ENCODE measurements at places on chromosomes 3 and 15. TPM values are rescaled to one million over a fixed set of nuclear protein-coding genes. Genes with fewer than 3 reads are reported as not detected.

Gene HDDC3
- total RNA-seq, result 22.9 TPM

Gene MORF4L1
- total RNA-seq, result 274 TPM

Gene C3orf80
- total RNA-seq, result not detected

Gene CCDC13
- 0.60 TPM for total RNA-seq

Gene DGKG
- total RNA-seq, result not detected

Gene GALK2
- 23.4 TPM for total RNA-seq

Gene IQCH
- 0.89 TPM for total RNA-seq

Gene CASR
- not detected for total RNA-seq

Gene SLC27A2
- 9.9 TPM for total RNA-seq

Gene TRPM1
- not detected for total RNA-seq

GRCh38 chr15:43220991-43221403, at the start of gene EPB42:
EPB42 (minus strand) TSS chr15:43221018; CDS start chr15:43220825, 193 bp downstream.
- no peak within 1 kb of the TSS for H3K27ac ChIP-seq
- peaks cover 19% of the 10 kb centered on the region for H3K27me3 ChIP-seq
- no peak within 1 kb of the TSS for H3K4me3 ChIP-seq
- H3K4me1 ChIP-seq, result peaks cover 4% of the 10 kb centered on the region

DNA sequence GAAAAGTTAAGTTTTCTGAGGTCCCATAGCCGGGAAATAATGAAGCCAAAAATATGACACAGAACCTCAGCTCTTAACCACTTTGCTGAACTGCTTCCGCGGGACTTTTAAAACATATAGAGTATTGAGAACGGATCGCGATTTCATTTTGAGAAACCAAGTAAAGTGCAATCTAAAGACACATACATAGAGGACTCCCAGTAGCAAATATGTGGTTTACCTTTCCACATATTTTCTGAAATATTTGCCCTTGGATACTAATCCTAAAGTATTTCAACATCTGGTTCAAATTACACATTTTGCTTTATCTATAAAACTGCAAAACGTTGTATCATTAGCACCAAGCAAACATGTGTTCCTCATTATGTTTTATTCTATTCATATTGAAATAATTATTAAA, 776.5 kb downstream of the ROBO2 start:
- H3K27ac ChIP-seq, result no peak overlapping the region
- no peak overlapping the region for H3K4me3 ChIP-seq
- no peaks in the 10 kb centered on the region for H3K36me3 ChIP-seq
- no peaks in the 10 kb centered on the region for H3K4me1 ChIP-seq
- no peaks in the 10 kb centered on the region for H3K27me3 ChIP-seq

GRCh38 chr15:38547255-38547997, 17.2 kb downstream of the RASGRP1 start:
- peak overlapping the region; percentile 33 for H3K27ac ChIP-seq
- no peak for DNase-seq
- H3K4me1 ChIP-seq, result peaks cover 78% of the 10 kb centered on the region
- H3K36me3 ChIP-seq, result peaks cover 81% of the 10 kb centered on the region

DNA sequence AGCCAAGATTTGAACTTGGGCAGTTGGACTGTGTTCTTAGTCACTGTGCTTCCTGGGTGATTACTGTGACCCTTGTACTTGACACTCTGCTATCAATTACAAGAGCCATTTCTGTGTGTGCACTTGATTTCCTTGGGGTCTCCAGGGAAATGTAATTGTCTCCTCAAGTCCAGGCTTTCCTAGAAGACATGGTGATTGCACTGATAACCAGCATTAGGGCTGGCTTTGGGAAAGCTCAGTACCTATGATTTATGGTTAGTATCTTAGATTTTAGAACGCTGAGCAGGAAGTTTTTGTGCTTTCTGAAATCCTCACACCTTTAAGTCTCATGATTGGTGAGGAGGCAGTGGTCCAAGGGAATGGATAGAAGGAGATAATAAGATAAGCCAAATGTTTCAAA, 1.6 kb upstream of the CLDN11 start:
- no peak overlapping the region for H3K4me3 ChIP-seq
- DNase-seq, result no peak
- no peak overlapping the region for H3K27ac ChIP-seq
- peaks cover 3% of the 10 kb centered on the region for H3K36me3 ChIP-seq

DNA sequence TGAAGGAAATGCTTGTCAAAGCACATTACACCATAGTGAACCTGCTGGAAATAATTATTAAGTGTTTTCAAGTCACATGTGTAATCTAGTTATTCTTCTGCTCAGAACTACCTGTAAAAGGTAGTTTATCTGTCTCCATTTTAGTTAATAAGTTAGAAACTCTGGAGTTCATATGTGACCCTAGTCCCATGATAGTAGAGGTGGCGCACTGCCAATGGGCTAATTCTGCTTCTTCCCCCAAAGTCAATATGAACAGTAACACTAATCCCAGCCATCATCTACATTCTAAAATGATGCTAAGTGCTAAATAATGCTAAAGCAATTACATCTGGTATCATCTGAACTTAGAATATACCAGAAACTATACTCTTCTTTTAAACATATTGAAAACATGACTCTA, 361.0 kb upstream of the NECTIN3 start:
- no peaks in the 10 kb centered on the region for H3K36me3 ChIP-seq
- no peak overlapping the region for H3K4me3 ChIP-seq
- no peak overlapping the region for H3K27ac ChIP-seq
- H3K27me3 ChIP-seq, result peaks cover 2% of the 10 kb centered on the region

DNA sequence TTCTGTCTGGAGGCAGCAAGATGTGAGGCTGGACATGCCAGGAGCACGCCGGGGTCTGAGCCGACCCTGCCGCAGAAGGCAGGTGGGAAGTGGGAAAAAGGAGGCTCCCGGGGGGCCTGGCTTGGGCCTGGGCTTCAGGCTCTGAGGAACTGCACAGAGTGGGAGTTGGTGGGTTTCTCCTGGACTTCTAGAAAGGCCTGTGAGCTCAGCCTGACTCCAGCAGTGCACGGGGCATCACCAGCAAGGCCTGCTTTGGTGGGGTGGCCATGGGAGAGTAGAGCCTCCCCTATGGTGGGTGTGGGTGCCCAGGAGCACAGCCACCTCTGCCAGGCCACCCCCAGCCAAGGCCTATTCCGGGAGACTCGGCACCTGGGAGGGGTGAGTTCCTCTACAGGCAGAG, 18.1 kb upstream of the SLC41A3 start:
- H3K27me3 ChIP-seq, result no peaks in the 10 kb centered on the region
- H3K36me3 ChIP-seq, result no peaks in the 10 kb centered on the region
- no peak overlapping the region for H3K4me3 ChIP-seq
- no peak for DNase-seq

GRCh38 chr3:16298891-16299290, 33.9 kb downstream of the OXNAD1 start:
- peaks cover 86% of the 10 kb centered on the region for H3K36me3 ChIP-seq
- peaks cover 89% of the 10 kb centered on the region for H3K4me1 ChIP-seq
- DNase-seq, result no peak
- H3K27ac ChIP-seq, result peak overlapping the region; percentile 92

GRCh38 chr3:45387636-45388348, 584 bp upstream of the LARS2 start:
- no peak for DNase-seq
- H3K4me1 ChIP-seq, result peaks cover 25% of the 10 kb centered on the region
- peaks cover 19% of the 10 kb centered on the region for H3K27me3 ChIP-seq
- peak overlapping the region; percentile 96 for H3K4me3 ChIP-seq
- peak overlapping the region; percentile 92 for H3K27ac ChIP-seq

DNA sequence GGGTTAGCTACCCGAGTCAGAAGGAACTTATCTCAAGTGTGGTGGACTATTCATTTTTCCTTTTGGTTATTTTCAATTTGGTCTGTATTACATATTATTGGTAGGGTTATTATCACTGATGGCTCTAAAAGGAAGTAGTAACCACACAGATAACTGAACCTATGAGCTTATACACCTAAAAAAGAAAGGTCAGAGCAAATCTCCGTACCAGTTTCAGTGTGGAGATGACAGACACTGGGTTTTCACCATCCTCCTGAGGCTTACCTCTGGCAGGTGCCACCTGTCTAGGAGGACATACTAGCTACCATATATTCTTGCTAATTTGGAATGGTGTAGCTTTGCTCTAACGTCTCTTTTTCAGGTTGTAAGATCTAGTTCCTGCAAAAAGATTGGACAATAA, 10.2 kb downstream of the GAP43 start:
- no peak overlapping the region for H3K27ac ChIP-seq
- no peak for DNase-seq
- no peak overlapping the region for H3K4me3 ChIP-seq
- H3K36me3 ChIP-seq, result peaks cover under 1% of the 10 kb centered on the region
- peaks cover 4% of the 10 kb centered on the region for H3K27me3 ChIP-seq

DNA sequence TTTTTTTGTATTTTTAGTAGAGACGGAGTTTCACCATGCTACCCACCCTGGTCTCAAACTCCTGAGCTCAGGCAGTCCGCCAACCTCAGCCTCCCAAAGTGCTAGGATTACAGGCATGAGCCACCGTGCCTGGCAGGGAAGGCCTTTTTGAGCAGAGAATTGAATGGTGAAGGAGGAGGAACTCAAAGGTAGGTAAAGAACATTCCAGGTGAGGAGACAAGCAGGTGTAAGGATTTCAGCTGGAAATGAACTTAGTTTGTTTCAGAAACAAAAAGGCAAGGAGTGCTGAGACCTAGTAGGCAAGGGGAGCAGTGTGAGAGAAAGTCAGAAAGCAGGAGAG, 2.5 kb downstream of the TICRR start:
- H3K36me3 ChIP-seq, result peaks cover 38% of the 10 kb centered on the region
- H3K4me1 ChIP-seq, result peaks cover 42% of the 10 kb centered on the region
- no peak for DNase-seq
- H3K4me3 ChIP-seq, result peak overlapping the region; percentile 85
- peaks cover 2% of the 10 kb centered on the region for H3K27me3 ChIP-seq

GRCh38 chr3:11661052-11661656, 17.4 kb upstream of the VGLL4 start:
- no peaks in the 10 kb centered on the region for H3K27me3 ChIP-seq
- no peaks in the 10 kb centered on the region for H3K4me1 ChIP-seq
- no peaks in the 10 kb centered on the region for H3K36me3 ChIP-seq
- no peak overlapping the region for H3K27ac ChIP-seq
- H3K4me3 ChIP-seq, result no peak overlapping the region

DNA sequence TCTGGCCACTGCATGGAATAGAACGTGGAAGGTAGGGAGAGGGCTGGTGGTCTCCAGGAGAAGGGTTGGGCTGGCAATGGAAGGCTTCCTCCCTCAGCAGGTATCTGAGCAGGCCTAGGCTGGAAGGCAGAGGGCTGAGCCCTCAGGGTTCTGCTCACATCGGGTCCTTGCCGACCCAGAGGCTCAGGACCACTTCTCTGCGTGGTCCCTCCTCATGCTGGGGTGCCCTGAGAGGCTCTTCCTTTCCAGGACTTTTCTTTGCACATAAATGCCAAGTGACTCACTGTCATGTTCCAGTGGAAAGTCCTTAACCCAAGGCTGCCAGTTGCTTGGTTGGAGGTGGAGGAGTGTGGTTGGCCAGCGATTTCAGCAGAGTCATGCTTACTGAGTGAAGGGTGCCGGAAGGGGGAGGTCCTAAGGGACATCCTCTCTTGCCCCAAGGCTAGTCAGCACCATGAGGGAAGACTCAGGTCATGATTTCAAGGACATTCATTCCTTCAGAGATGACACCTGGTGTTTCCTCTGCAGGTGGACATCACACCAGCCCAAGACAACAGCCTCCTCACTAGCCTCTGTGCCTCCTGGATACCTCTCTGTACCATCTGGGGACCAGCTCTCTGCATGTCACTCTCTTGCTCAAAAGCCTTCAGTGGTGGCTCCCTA, 8.2 kb downstream of the SLC6A6 start:
- peaks cover 22% of the 10 kb centered on the region for H3K36me3 ChIP-seq
- H3K27me3 ChIP-seq, result no peaks in the 10 kb centered on the region
- H3K4me1 ChIP-seq, result peaks cover 44% of the 10 kb centered on the region

DNA sequence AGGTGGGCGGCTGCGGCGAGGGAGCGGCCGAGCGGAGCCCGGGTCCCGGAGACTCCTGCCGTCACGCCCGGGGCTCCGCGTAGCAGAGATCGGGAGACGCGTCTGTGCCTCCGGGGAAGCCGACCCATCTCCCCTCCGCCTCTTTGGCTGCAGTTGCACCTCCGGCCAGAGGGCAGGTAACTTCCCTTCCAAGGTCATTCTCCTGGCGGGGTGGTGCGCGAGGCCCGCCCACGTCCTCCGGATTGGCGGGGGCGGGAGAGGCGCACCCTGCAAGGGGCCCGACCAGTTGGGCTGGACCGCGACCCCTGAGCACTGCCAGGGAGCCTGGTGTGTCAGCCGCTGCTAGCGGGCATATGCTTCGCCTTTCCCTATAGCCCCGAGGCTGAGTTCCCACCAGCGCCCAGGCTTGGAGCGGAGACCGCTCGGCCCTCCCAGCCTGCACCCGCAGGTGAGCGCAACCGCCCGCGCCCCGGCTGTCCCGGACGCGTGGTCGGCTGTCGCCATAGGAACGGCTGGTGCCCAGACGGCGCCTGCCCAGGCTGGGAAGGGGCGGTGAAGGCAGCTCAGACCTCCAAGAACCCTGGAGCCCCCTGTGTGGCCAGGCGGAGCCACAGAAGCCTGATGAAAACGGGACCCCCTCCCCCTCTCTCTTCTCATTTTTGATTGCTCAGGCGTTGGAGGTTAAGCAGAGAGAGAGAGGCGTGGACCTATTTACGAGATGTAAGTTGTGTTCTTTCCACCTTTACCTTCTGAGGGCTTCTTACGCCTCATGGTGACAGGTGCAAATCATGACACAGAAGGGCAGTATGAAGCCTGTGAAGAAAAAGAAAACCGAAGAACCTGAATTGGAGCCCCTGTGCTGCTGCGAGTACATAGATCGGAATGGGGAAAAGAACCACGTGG, 453 bp downstream of the ZDHHC23 start:
- peaks cover 18% of the 10 kb centered on the region for H3K4me1 ChIP-seq
- DNase-seq, result no peak
- H3K27ac ChIP-seq, result no peak overlapping the region
- H3K27me3 ChIP-seq, result peaks cover 38% of the 10 kb centered on the region

GRCh38 chr3:145578471-145578870, 582.5 kb downstream of the PLOD2 start:
- no peak overlapping the region for H3K4me3 ChIP-seq
- H3K4me1 ChIP-seq, result no peaks in the 10 kb centered on the region
- DNase-seq, result no peak
- H3K27me3 ChIP-seq, result no peaks in the 10 kb centered on the region
- no peak overlapping the region for H3K27ac ChIP-seq

- no peaks in the 10 kb centered on the region for H3K4me1 ChIP-seq
- no peak overlapping the region for H3K4me3 ChIP-seq
- H3K27me3 ChIP-seq, result peaks cover 14% of the 10 kb centered on the region
- H3K36me3 ChIP-seq, result no peaks in the 10 kb centered on the region
Observed at GRCh38 chr3:124041553-124041952, 49.6 kb upstream of the ROPN1 start.

DNA sequence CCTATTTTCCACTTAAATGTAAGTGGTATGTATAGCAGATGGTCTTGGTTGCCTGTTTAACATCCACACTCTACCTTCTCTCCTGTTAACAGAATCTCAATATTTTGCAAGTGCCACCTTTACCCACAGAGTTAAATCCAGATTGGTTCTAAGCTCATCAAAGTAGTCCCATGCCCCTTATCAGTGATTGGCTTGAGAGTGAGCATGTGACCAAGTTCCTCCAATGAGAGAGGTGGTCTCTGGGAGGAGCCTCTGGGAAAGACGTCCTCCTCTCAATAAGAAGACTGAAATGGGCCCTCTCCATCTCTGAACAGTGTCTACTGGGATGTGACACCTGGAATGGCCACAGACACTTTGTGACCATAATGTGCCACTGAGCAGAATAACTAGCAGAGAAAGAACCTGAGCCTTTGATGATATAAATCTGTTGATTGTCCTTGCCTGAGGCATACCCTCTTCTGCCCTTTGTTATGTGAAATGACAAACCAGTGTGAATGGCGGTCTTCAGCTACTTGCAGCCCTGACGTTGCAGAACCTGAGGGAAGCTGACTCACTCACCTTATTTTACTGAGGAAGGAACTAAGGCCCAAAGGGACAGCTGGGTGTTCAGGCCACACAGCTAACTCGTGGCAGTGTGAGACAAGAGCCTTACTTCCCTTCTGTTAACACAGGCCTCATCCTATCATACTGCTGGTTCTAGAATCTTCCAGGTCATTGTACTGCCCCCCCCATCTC, 42.4 kb upstream of the LARS2 start:
- no peak for DNase-seq
- peaks cover 12% of the 10 kb centered on the region for H3K27me3 ChIP-seq
- H3K4me3 ChIP-seq, result no peak overlapping the region
- no peaks in the 10 kb centered on the region for H3K36me3 ChIP-seq

All from activated CD4-positive, alpha-beta T cell treated with anti-CD3 and anti-CD28 coated beads, Interleukin-2, amount 10 ng/mL, durations not matched to agents 7 days and 5 days (primary cell).